ENCODE measurements at places on chromosomes 2 and 18. TPM values are rescaled to one million over a fixed set of nuclear protein-coding genes. Genes with fewer than 3 reads are reported as not detected.

GRCh38 chr2:172877826-172878225 lies 142.2 kb downstream of the RAPGEF4 start:
- no peak for DNase-seq
- H3K36me3 ChIP-seq = no peaks in the 10 kb centered on the region
- H3K27ac ChIP-seq = no peak overlapping the region
- no peak overlapping the region for H3K4me3 ChIP-seq
- peaks cover 6% of the 10 kb centered on the region for H3K27me3 ChIP-seq

- no peaks in the 10 kb centered on the region for H3K27me3 ChIP-seq
- no peaks in the 10 kb centered on the region for H3K36me3 ChIP-seq
- peaks cover 21% of the 10 kb centered on the region for H3K4me1 ChIP-seq
- H3K4me3 ChIP-seq = no peak overlapping the region
Observed at GRCh38 chr2:168583064-168583709, 127.1 kb downstream of the CERS6 start.

GRCh38 chr2:144211826-144212225 lies 308.1 kb downstream of the ZEB2 start:
- H3K4me3 ChIP-seq = no peak overlapping the region
- H3K4me1 ChIP-seq = no peaks in the 10 kb centered on the region
- H3K27ac ChIP-seq = no peak overlapping the region
- no peaks in the 10 kb centered on the region for H3K36me3 ChIP-seq

The IDH1 gene
- 164 TPM for total RNA-seq

- no peaks in the 10 kb centered on the region for H3K36me3 ChIP-seq
- no peaks in the 10 kb centered on the region for H3K4me1 ChIP-seq
- H3K27me3 ChIP-seq = no peaks in the 10 kb centered on the region
- no peak for DNase-seq
- no peak overlapping the region for H3K27ac ChIP-seq
Observed at GRCh38 chr2:165044505-165045303, 89.4 kb upstream of the SLC38A11 start.

- H3K4me1 ChIP-seq = peaks cover 12% of the 10 kb centered on the region
- H3K27ac ChIP-seq = no peak overlapping the region
- no peak for DNase-seq
Observed at GRCh38 chr2:28296904-28297303, 95.8 kb upstream of the FOSL2 start.

DNA sequence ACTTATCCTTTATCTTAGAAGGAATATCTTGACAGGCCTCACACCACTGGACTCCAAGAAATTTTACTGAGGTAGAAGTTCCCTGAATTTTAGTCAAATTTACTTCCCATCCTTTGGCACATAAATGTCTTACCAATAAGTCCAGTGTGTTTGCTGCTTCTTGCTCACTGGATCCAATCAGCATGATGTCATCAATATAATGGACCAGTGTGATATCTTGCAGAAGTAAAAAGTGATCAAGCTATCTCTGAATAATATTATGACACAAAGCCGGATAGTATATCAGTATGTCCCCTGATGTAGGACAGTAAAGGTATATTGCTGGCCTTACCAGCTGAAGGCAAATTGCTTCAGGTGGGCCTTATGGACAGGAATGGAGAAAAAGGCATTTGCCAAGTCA lies 6.9 kb upstream of the GYPC start:
- H3K27ac ChIP-seq = no peak overlapping the region
- H3K4me3 ChIP-seq = no peak overlapping the region
- H3K4me1 ChIP-seq = no peaks in the 10 kb centered on the region
- DNase-seq = no peak
- no peaks in the 10 kb centered on the region for H3K36me3 ChIP-seq

DNA sequence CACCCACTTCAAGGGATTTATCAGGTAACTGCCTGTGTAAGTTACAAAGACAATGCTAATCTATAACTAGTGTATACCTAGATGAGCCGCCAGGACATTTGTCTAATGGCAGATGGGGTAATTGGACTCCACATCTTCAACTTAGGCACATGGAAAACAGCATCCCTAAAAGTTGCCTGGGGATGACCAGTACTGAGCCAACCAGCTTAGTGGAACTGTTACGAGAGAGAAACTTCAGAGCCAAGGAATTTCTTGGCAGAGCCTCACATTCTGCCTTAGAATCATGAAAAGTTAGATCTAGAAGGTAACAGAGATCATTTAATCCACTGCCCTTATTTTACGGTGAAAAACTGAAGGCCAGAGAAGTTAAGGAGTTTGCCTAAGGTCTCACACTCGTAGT lies 15.5 kb upstream of the CLASP1 start:
- no peaks in the 10 kb centered on the region for H3K36me3 ChIP-seq
- no peak for DNase-seq
- H3K27ac ChIP-seq = no peak overlapping the region
- H3K4me3 ChIP-seq = no peak overlapping the region
- no peaks in the 10 kb centered on the region for H3K27me3 ChIP-seq

DNA sequence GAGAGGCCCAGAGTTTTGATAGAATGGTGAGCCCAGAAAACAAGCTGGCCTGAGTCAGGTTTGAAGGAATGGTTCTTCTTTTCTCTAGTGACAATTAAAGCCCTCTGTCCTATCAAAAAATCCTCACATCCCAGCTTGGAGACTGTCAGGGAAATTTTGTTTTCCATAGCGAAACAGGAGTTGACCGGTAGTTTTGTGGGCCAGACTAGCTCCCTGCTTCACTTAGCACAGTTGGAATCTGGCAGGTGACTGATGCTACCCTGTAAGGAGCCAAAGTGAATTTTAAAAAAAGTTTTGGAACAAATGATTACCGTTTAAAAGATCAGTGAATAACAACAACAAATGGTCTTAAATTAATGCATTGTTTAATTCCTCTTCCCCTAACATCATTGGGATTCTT lies 6.7 kb downstream of the NAB1 start:
- H3K36me3 ChIP-seq = no peaks in the 10 kb centered on the region
- H3K4me3 ChIP-seq = no peak overlapping the region
- peaks cover 61% of the 10 kb centered on the region for H3K4me1 ChIP-seq
- H3K27me3 ChIP-seq = no peaks in the 10 kb centered on the region
- DNase-seq = no peak

The MOGAT1 gene
- not detected for total RNA-seq

DNA sequence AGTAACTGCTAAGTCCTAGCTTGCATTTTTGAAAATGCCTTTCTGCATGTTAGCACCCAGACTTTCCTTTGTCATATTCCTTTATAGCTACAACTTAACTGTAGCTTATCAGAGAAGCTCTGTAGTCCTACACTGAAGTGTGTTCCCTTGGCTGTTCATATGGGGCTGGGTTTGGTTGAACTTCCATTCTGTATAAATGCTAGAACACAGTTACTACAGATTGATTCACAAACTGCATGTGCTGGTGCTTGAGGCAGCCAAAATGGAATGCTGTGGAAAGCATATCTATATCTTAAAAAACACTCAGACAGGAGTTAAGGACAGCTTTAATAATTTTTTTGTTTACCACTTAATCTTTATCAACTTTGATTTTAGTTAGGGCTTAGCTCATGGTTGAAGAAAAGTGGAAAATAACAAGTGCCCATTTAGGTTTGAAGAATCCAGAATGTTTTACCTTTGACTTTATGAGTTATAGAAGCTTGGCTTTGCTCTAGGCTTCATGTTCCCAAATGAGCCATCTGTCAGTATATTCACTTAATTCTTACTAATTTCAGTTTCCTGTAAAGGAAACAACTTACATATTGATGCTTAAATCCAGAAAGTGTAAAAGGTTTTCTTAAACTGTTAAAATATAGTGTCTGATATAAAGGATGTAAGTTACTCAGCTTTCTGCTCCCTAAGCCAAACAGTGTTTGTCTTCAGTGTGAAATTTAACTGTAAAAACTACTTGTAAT lies 148.9 kb downstream of the AGPS start:
- no peak overlapping the region for H3K4me3 ChIP-seq
- no peak for DNase-seq

Measured in transverse colon (tissue), 4 donors.